ENCODE measurements at places on chromosomes 4 and X.

DNA sequence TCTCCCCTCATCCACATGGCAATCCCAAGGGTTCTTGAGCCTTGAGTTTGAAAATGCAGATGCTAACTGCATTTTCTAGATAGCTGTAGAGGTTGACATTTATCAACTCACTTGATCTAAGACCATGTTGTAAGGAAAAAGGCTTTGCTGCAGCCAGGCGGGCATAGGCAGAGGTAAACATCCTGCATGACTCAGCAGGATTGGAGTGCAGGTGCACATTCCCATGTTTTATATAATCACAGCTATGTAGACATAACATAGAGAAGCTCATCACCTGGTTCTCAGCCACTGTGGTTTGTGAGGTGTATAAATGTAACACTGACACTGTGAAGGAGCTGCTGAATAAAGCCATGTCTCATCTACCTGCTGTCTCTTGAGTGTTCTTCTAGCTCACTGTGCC is 62.3 kb upstream of the PDE5A start:
- no peak for DNase-seq

- DNase-seq, result no peak
Observed at GRCh38 chr4:73589261-73589847, 30.9 kb downstream of the RASSF6 start.

DNA sequence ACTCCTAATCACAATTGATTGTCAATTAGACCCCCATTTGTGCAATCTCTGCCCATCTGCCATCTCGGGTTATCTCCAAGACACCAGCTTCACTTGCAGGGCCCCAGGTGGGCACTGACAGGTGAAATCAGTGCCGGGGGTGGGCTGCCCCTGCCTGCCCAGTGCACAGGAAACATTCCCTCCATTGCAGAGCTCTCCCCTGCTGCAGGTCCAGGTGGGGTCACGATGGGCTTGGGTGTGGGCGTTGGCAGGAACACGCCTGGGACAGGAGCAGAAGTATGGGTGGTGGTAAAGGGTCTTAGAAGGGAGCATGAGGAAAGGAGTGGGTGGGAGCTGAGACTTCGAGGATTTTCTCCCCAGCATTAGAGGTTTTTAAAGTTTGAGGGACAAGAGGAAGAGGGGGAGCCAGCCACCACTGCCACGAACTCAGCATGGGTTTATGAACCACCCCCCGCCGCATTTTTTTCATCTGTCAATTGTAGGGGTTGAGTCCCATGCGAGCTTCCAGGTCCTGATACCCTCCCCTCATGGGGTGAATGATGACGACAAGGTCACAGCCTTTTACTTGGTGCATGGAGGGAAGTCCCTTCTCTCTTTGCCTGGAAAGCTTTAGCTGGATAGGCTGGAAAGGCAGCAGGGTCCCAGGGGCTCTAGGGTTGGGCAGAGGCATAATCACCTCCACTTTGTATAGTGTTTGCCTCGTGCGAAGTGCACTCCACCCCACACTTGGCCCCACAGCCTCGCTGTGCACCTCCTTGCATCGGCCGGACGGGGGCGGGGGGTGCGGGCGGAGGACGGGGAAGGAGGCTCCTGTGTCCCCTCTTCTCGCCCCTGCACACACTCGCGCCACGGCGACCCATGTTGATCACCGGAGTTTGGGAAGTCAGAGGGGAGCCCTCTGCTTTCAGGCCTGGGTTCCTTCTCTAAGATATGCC is 3.5 kb upstream of the NKX1-1 start:
- no peak for DNase-seq

- DNase-seq, result no peak
Observed at GRCh38 chr4:77917601-77918000, 55.0 kb downstream of the MRPL1 start.

- DNase-seq, result no peak
Observed at GRCh38 chr4:114163051-114163450, 183.6 kb upstream of the ARSJ start.

DNA sequence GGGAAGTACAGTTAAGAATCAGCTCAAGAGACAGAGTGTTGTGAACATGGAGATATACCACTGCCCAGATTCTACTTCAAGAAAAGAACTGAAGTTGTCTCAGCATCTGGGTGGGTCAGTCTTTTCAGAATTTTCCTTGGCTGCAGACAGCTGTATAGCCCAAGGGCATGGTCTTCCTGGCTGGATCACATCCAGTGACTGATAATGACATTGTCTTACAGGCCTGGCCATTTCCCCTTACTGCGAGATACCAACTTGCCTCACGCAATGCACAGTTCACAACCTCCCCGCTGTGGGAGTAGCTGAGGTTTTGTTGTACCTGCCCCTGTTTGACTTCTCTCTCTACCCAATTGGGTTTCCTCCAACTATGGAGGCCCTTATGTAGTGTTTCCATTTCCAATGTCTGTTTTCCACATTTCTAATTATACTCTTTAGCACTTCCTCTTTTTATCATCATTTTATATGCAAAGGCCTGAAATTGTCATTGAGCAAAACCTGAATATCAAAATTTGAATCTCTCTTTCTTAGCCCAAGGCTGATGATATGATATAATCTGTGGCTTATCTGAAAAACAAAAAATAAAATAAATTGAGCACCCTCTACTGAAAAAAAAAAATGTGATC is 209.1 kb downstream of the NAF1 start:
- DNase-seq, result no peak

All from CD4-positive, alpha-beta T cell treated with Interleukin-2 at 100 ng/mL for 4 hours (primary cell).